ENCODE measurements at places on chromosomes 7 and 10. TPM values are rescaled to one million over a fixed set of nuclear protein-coding genes. Genes with fewer than 3 reads are reported as not detected.

The PDZD7 gene
- 0.70 TPM for total RNA-seq

The FAM131B gene
- total RNA-seq, result 0.29 TPM

The VSTM4 gene
- 0.38 TPM for total RNA-seq

The CLEC5A gene
- total RNA-seq, result not detected

The EVX1 gene
- 0.19 TPM for total RNA-seq

The DNAH11 gene
- 0.33 TPM for total RNA-seq

The RNF148 gene
- not detected for total RNA-seq

The CTBP2 gene
- total RNA-seq, result 119 TPM

The PRLHR gene
- total RNA-seq, result not detected

The ECHS1 gene
- total RNA-seq, result 130 TPM

The SRRM3 gene
- 9.5 TPM for total RNA-seq

The ZNF786 gene
- 5.0 TPM for total RNA-seq

The PNLIPRP1 gene
- total RNA-seq, result not detected

The CUBN gene
- 0.15 TPM for total RNA-seq

The SOSTDC1 gene
- not detected for total RNA-seq

The SPAM1 gene
- total RNA-seq, result not detected

All from A549 treated with dexamethasone at 1 μM for 4 hours (cell line).